ENCODE measurements at places on chromosomes 1 and 21.

GRCh38 chr1:12147201-12147701 lies 19.5 kb upstream of the TNFRSF1B start:
- DNase-seq = no peak

GRCh38 chr1:36457691-36458090 lies 6.5 kb downstream of the MRPS15 start:
- peak; percentile 83 for DNase-seq

DNA sequence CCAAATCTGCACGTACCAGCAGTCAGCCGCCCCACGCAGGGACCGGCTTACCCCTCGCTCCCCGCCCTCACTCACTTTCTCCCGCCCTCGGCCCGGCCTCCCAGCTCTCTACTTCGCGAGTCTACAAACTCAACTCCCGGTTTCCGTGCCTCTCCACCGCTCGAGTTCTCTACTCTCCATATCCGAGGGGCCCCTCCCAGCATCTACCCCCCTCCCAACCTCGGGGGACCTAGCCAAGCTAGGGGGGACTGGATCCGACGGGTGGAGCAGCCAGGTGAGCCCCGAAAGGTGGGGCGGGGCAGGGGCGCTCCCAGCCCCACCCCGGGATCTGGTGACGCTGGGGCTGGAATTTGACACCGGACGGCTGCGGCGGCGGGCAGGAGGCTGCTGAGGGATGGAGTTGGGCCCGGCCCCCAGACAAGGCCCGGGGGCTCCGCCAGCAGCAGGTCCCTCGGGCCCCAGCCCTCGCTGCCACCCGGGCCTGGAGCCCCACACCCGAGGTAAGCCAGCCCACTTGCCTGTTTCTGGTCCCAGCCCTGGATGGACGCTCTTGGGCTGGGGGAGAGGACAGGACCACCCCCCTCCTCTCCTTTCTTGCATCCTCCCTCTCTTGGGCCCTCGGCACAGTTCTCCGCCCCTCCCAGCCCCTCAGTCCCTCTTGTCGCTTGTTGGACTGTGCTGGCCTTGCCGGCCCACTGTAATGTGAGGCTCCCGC lies at the start of gene ARTN:
TSS of gene ARTN (plus strand) at position 416 of the 715 bp plus-strand sequence. CDS start 1,856 bp downstream, outside the sequence.
- DNase-seq = no peak

GRCh38 chr1:92441697-92442342 lies 44.9 kb downstream of the GFI1 start:
- DNase-seq = no peak

- peak; percentile 23 for DNase-seq
Measured at GRCh38 chr1:14571810-14572767, 26.4 kb upstream of the KAZN start.

DNA sequence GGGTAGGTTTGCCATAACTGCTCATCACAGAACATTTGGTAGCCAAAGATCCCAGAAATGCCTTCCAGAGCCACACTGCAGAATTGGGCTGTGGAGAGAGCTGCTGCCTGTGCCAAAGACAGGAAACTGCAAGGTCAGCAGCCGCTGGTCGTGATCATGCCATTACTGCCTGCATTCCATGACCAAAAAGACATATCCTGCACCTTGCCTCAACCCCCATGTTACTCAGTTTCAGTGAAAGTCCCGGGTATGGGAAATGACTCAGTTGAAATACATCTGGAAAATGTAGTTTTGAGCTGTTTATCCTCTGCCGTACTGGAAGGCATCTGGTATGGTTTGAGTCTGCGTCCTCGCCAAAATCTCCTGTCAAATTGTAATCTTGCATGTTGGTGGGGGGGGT lies 161.7 kb downstream of the FCRL5 start:
- no peak for DNase-seq

- no peak for DNase-seq
Measured at GRCh38 chr21:16069178-16070112, 339.7 kb downstream of the USP25 start.

- DNase-seq = peak; percentile 52
Measured at GRCh38 chr1:30909365-30910068, 959 bp upstream of the SDC3 start.

GRCh38 chr1:7680207-7680954 lies 90.7 kb upstream of the VAMP3 start:
- peak; percentile 42 for DNase-seq

DNA sequence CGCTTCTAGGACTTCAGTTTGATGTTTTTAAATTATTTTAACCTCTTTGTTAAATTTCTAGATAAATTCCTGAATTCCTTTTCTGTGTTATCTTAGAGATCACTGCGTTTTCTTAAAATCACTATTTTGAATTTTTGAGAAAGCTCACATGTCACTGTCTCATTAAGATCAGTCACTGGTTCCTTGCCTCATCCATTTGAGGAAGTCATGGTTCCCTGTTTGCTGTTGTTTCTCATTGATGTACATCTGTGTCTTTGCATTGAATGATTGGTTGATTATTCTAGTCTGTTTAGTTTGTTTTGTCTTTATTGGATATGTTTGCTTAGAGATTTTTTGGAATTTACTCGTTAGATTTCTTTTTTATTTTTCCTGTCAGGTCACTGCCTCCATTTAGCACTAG lies 50.1 kb downstream of the CRP start:
- DNase-seq = peak; percentile 2

DNA sequence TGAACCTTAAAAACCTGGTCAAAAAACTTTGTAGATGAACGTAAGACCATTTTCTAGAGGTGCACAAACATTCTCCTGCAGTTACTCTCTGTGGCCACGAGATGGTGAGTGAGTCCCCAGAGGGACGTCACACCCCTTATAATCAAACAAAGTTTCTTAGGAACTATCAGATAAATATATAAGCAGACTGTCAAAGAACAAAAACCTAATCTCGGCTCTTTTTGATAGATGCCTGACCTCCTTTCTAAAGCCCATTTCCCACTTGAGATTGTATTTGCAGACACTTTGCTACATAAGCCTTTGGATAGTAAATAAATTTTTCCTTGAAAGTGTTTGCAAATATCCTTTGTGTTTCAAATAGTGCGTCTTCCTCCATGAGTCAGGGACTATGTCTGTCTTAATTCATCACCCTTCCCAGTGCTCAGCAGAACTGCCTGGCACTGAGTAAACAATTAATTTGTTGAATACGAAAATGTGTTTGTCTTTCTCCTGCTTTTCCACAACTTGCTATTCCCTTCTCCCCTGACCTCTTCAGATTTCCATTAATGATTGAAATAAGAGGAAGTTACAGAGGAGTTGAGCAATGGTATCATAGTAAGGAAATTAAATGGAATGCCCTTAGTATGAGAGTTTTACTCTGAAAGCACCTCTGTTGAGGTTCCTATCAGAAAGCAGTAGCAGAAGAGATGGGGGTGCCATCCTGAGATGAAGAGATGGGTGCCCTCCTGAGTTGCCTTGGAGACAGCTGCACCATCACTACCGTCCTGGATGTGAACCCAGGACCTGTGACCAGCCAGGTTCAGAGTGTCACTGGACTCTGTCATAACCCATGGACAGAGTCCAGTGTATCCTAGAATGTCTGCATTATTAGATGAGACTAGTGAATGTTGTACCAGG lies 57.8 kb upstream of the RAVER2 start:
- DNase-seq = peak; percentile 60

- no peak for DNase-seq
Measured at GRCh38 chr1:204972426-204972825, 70.6 kb upstream of the CNTN2 start.

DNA sequence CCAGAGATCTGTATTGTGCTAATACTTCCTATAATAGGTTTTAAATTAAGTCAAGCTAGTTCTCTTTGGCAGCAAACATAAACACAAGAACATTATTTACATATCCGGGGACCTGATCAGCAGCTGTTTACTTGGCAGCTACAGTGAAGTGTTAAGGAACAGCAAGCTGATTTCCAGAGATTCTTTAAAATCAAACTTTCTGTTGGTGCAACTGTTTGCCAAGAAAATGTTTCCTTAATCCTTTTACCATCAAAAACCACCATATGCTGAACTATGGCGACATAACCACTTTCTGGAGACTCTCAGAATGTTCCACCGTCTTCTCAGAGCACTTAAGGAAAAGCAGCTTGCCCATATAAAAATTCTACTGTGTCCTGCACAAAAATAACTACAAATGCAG lies 107.0 kb upstream of the KRTAP19-8 start:
- DNase-seq = no peak

GRCh38 chr1:240598216-240599001 lies 13.5 kb downstream of the GREM2 start:
- no peak for DNase-seq

- no peak for DNase-seq
Measured at GRCh38 chr1:165763442-165763841, 5.2 kb downstream of the TMCO1 start.

- DNase-seq = no peak
Measured at GRCh38 chr1:215273838-215274516, 191.4 kb downstream of the KCNK2 start.

- peak; percentile 61 for DNase-seq
Measured at GRCh38 chr1:234331507-234331906, 41.7 kb upstream of the COA6 start.

GRCh38 chr21:44294391-44295162 lies 5.3 kb upstream of the PFKL start:
- peak; percentile 45 for DNase-seq

DNA sequence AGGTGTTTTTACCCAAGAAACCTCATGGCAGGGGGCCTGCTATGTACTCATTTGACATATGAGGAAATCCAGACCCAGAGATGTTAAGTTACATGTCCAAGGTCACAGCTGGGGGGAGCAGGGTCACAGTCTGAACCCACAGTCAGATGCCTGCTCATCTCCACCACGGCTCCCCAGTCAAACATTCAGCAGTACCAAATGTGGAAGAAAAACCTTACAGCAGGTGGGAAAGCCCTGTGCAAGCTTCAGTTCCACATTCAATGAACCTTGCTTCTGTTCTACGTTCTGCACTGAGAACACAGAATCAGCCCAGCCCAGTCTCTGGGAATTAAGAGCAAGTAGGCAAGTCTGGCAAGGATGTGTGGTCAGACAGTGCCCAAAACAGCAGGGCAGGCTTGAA lies 35.2 kb downstream of the LRP8 start:
- DNase-seq = no peak

DNA sequence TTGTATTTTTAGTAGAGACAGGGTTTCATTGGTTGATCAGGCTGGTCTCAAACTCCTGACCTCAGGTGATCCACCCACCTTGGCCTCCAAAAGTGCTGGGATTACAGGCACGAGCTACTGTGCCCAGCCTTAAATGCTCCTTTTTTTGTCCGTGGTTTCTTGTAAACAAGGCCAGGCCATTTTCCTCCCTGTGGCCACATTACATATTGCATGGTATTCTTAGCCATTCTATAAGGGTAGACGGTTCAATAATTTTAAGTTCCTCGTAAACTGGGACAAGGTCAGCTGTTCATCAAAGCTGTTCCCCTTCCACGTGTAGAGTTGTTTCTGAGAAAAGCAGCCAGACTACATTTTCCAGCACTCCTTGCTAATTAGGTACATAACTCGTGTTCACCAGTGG lies 10.3 kb upstream of the LUZP1 start:
- peak; percentile 66 for DNase-seq

GRCh38 chr1:233379869-233380438 lies 52.4 kb downstream of the MAP3K21 start:
- DNase-seq = no peak

DNA sequence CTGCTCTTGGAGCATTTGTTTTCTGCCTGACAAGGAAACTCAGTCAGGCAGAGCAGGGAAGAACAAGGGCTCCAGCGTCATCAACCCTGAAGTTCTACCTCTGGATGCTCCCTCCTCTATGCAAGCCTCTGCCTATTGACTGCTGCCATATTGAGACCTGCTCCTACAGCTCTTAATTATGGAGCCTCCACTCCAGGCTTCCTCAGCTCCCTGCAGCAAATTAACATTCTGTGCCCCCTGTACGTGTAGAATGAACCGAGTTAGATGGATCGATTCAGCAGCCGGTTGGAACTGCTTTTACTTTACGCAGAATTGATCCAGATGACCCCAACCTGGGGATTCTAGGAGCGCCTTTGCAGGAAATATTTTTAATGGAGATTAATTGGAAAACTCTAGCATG lies 68.7 kb downstream of the KIRREL1 start:
- no peak for DNase-seq

DNA sequence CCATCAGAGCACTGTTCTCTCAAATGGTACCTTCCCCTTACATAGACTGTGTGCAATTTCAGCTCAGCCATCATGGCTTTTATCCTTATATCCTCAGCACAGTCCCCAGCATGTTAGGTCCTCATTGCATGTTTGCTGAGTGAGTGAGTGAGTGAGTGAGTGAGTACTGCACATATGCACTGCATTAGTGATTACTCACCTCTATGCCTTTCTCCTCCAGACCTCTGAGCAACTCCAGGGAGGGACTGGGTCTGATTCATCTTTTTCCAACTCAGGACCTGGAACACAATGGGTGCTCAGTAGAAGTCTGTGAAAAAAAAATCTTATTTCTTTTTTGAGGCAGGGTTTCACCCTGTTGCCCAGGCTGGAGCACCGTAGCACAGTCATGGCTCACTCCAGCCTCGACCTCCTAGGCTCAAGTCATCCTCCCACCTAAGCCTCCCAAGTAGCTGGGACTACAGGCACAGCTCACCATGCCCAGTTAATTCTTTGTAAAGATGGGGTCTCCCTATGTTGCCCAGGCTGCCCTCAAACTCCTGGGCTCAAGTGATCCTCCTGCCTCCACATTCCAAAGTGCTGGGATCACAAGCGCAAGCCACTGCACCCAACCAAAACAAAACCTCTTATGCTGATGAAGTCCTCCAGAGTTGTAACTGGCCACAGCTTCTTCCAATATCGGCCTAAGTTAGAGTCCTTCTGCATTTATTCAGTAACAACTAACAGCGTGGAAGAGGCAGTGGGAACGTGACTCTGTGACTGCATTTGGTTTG lies 23.7 kb downstream of the RNU5D-1 start:
- no peak for DNase-seq

- DNase-seq = no peak
Measured at GRCh38 chr1:65704318-65704717, 88.4 kb upstream of the PDE4B start.

DNA sequence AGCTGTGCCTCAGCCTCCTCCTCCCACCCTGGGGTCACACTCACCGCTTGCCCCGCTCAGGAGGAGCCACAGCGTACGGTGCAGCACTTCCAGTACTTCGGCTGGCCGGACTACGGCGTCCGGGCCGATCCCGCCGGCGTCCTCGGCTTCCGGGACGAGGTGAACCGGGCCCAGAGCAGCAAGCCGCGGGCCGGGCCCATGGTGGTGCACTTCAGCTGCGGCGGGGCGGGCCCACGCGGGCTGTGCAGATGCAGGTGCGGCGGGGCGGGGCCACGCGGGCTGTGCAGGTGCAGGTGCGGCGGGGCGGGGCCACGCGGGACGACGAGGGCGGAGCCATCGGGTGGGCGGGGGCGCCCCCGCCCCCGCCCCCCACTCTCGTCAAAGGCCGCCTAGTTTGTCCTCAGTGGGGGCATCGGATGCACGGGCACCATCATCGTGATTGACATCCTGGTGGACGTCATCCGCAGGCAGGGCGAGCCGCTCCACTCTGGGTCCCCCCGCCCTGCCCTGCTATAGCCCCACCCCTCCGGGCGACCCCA lies 5.5 kb downstream of the RNF223 start:
- DNase-seq = no peak

- DNase-seq = no peak
Measured at GRCh38 chr21:38780879-38781278, 24.9 kb upstream of the ETS2 start.

- no peak for DNase-seq
Measured at GRCh38 chr1:234295626-234296025, 77.6 kb upstream of the COA6 start.

Measured in NB4 (cell line).